Astrocyte of the hippocampus (primary cell): ENCODE measurements at places on chromosomes 3 and 15.

- peak; percentile 50 for DNase-seq
Measured at GRCh38 chr3:68893600-68894239, 38.6 kb downstream of the TAFA4 start.

DNA sequence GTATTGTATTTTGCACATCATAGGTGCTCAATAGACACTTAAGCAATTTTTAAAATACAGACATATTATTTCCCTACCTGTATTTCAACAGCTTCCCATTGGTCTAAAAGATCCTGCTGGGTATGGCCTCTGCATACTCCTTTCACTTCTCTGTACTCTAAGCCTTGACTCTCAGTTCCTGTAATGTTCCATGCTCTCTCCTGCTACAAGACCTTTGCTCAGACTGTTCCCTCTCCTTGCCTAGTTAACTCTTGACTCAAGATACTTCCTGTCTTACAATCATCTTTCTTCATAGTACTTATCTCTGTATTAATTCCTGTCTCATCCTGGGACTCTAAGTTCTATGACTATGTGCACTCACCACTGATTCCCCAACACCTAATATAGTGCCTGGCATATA lies 1.7 kb downstream of the SCN11A start:
- DNase-seq, result no peak

- DNase-seq, result no peak
Measured at GRCh38 chr3:111238885-111239284, 167.3 kb downstream of the NECTIN3 start.

- no peak for DNase-seq
Measured at GRCh38 chr15:64901141-64901540, 10.6 kb upstream of the ANKDD1A start.

DNA sequence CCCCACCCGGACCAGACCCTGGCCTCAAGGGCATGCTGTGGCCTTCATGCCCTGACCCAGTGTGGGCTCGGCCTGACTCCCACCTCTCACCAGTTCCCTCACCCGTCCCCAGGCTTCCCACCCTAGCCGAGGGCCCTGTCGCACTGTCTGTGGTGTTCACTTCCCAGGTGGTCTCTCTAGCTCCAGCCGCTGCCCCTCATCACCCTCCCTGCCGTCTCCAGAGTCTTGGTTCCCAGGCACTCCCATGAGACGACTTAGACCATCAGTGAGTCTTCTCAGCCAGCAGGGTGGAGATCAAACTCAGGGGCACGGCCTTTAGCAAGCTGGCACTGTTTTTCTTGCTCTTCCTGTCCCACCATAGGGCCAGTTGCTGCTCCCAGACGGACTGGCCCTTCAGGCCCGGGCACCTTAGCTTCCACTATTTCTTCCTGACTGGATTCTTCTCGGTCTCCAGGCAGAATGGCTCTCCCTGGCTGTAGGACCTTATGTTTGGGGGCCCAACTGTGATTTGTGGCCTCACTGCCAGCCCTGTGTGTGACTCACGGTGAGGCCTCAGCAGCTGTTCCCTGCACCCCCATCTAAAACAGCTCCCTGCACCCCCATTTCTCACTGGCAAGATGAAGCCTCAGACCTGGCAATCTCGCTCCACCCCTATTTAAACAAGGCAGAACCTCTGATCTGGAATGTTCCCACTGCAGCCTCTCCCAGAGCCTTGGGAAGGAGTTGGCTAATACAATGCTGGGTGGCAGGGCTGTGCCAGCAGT lies 9.4 kb upstream of the PCSK6 start:
- no peak for DNase-seq

- DNase-seq, result peak; percentile 64
Measured at GRCh38 chr15:41465822-41466421, 27.8 kb upstream of the ITPKA start.

GRCh38 chr3:86785386-86785785 lies 205.6 kb downstream of the VGLL3 start:
- peak; percentile 50 for DNase-seq

DNA sequence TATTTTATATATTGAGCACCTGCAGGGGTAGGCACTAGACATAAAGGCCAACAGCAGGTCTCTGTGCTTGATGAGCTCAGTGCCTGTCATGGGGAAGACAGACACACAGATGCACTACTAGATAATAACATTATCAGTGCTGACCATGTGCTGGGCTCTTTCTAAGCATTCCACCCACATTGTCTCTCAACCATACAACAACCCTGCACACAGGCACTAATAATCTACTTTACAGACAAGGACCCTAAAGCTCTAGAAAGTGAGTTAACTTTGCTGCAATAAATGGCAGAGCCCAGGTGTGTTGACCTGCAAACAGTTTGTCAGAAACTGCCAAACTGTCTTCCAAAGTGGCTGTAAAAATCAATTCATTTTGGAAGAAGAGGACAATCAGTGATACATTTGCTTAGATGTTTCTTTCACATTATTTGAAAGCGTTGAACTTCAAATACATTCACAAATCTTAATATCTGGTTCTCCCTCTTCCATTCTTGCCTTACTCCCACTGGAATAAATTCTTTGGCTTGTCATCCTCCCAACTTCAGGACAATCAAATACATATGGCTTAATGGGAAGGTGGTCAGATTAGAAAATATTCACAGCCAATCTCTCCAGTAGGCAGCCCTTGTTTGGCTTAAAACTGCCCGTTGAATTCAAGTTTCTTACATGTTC lies 11.0 kb upstream of the PP2D1 start:
- DNase-seq, result no peak

DNA sequence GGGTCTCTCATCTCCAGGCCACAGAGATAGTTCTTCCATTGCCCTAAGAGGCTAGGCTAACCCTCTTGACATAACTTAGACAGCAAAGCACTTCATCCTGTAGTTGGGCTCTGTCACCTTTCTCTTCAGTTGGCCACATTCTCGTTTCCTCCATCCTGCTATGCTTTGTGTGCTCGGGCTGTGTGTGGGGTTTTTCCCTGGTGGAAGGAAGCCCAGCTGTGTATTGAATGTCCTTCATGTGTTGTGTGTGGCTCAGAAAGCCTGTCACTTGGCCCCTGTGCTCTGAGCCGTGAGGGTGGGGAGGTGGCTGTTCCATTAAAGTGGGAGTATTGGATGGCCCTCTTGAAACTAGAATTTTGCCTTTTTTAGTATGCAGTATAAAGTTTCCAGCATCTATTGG lies 8.8 kb upstream of the EXOG start:
- no peak for DNase-seq

- no peak for DNase-seq
Measured at GRCh38 chr3:100072326-100073048, 41.8 kb downstream of the FILIP1L start.

DNA sequence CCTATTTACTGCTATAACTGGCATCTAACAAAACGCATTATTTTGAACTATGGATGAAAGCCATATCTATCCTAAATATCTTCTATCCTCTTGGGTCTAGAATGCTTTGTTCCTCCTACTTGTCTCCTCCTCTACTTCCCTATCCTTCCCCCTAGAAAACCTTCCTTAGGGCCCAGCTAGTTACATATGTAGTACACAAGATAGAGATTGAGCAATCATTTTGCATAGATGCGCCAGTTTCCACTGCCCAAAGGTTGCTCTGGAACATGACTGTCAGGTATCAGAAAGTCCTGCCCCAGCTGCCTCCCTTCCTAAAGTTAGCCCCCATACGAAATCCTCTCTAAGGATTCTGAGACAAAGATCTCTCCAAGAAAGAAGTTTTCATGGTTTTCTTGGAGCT lies 55.1 kb downstream of the GPR160 start:
- no peak for DNase-seq

DNA sequence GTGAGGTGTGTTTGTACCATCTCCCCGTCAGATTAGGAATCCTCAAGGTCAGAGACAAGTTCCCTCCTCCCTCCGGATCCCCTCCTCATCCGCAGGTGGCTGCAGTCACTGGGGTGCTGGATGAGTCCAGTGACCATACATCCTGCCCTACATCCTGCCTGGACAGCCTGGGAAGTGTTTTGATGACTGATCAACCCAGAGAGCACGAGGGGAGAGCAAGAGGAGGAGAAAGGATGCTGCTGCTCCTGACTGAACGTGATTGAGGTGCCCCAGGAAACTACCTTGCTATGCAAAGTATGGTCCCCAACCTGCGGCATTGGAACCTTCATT lies 65.1 kb downstream of the SLC12A8 start:
- no peak for DNase-seq

DNA sequence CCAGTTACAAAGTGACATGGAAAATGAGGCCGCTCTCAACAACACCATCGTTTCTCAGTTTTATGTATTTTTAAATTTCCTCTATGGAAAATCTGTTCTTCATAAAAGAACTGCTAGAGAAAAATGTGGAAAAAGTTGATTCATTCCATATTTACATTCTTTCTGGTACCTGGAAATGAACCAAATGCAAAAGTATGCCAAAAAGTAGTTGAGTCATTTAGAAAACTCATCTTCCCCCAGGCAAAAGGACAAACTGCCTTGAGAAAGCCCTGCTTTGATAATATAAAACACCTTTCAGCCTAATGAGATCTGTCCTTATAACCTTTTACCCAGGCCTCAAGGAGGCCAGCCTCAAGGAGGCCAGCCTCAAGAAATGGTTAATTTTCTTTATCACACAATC lies 283.0 kb upstream of the VEPH1 start:
- DNase-seq, result peak; percentile 56

GRCh38 chr3:186775999-186776398 lies 7.4 kb upstream of the EIF4A2 start:
- DNase-seq, result peak; percentile 80

DNA sequence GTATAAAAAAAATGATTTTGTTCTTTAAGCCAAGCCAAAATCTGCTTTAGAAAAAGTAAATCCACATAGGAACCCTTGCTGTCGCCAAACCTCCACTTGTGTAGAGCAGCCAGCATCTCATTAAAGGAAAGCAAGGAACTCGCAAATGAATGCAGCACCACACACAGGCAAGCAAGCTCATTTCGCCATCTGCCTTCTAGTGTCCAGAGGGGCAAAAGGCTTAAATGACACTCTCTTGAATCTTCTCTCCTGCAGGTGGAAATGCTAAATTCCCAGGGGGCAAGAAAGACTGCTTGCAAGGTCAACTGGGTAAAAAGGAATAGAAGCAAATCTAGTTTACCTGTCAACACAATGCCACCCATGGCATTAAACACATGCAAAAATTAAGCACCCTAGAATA lies 2.4 kb downstream of the MB21D2 start:
- peak; percentile 80 for DNase-seq

GRCh38 chr3:13477943-13478342 lies 2.2 kb upstream of the HDAC11 start:
- no peak for DNase-seq

- no peak for DNase-seq
Measured at GRCh38 chr3:80275120-80275519, 507.3 kb upstream of the ROBO1 start.

DNA sequence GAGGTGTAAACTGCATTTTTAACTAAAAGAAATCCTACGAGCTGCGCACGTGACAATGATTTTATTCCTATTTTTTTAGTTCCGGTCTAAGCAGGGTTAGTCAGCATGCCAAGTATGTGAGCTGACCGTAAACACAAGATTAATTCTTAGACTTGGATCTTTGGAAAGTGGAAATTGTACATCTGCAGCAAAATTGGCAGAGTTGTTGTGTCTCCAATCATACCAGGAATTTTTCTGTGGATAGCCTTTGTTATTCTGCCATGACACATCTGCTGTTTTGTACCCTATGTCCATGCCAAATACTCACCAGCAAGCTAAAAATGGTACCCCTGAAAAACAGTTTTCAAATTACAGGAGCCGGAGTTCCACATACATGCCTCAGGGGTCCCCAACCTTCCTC lies 562.5 kb downstream of the UNC13C start:
- DNase-seq, result peak; percentile 48

- DNase-seq, result no peak
Measured at GRCh38 chr3:71591101-71591500, 7.6 kb upstream of the FOXP1 start.

DNA sequence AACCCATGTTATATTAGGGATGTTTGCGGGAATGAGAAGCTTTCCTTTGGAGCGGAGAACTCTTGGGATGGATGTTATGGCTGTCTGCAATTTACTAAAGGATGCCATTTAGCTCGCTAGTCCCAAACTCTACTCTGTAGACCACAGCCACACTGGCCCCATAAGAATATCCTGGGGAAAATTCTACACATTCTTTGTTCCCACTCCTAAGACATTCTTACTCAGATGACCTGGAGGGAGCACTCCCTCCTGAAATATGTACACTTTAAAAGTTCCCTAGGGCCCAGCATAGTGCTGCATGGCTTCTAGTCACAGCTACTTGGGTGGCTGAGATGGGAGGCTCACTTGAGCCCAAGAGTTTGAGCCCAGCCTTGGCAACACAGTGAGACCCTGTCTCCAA lies 288.7 kb upstream of the RORA start:
- DNase-seq, result peak; percentile 20

GRCh38 chr3:152779653-152780052 lies 55.3 kb upstream of the P2RY1 start:
- DNase-seq, result peak; percentile 72

DNA sequence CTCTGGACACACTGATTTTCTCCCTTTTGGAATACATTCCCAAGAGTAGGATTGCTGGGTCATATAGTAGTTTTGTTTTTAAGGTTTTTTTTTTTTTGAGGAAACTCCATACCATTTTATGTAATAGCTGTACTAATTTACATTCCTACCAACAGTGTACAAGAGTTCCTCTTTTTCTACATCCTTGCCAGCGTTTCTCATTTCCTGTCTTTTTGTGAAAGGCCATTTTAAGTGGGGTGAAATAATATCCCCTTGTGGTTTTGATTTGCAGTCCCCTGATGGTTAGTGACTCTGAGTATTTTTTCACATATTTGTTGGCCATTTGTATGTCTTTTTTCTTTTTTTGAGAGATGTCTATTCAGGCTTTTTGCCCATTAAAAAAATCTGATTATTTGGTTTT lies 1205.5 kb downstream of the ROBO1 start:
- DNase-seq, result no peak

DNA sequence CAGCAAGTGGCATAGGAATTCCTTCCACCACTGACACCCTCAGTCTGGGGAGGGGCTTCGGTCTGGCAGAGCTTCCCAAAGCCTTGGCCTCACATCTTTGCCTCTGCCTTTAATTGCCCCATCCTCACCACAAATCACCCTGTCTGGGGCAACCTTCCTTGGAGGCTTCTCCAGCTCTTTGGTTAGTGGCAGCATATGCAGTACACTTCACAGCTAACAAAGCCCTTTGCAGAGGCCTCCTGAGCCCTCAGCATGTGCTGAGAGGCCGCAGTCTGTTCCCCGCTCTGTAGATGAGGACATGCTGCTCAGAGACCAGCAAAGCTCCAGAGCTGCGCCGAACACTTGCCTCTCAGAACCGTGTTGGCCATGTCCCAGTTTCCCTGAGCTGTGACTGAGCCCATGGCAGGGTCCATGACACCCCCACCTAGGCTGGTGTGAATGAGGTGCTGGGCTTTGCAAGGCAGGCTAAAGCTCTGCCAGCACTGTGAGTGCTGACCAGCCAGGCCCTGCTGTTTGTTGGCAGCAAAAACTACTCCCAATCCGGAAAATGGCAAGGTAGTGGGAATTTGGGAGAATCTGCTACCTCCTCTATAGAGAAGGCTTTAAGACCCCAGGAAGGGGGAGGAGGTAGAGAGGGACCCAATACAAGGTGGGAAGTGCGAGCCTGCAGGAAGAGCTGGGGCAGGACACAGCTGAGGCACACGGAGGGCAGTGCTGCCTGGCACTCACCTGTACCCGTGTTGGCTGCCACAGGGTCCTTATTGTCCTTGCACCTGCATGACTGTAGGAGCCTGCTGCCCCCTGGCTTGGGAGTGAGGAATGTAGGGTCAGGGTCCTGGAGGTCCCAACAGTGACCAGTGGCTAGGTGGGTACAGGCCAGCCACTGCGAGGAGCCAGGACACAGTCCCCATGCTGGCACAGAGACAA lies 8.4 kb upstream of the KLF15 start:
- no peak for DNase-seq
